Activated gamma-delta T cell (primary cell): ENCODE measurements at places on chromosomes 1 and 21.
A peak's percentile ranks its signal among the peaks of the same experiment; 100 is the strongest.

DNA sequence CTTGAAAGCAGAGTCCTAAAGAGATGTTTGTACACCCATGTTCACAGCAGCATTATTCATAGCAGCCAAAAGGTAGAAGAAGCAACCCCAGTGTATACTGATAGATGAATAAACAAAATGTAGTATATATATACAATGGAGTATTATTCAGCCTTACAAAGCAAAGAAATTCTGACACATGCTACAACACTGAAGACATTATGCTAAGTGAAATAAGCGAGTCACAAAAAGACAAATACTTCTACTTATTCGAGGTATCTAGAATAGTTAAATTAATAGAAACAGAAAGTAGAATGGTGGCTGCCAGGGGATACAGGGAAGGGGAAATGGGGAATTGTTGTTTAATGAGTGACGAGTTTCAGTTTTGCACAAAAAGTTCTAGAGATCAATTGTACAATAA, 23.5 kb downstream of the COP1 start:
- DNase-seq, result no peak

DNA sequence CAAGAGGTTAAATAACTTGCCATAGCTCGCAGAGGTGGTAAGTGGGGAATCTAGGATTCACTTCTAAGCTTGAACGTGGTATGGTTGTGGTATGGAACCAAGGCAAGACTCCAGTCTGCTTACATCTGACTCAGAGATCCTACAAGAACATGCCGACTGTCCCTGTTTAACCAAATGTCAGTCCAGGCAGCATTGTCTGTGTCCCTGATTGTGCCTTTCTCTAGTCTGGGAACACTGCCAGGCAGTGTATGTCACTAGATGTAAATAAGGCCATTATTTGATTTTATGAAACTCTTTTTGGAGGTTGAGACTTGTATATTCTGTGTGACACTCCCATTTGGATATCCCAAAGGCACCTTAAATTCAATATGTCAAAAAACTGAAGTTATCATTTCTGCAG, 96.0 kb downstream of the NOS1AP start:
- no peak for DNase-seq

- DNase-seq, result no peak
Observed at GRCh38 chr1:7810395-7810794, 26.3 kb downstream of the PER3 start.

- DNase-seq, result peak; percentile 57
Observed at GRCh38 chr1:26529655-26530409, at the start of gene RPS6KA1. Gene RPS6KA1, plus strand, starts transcription at chr1:26529761. Its CDS starts 160 bp downstream, at chr1:26529921.

DNA sequence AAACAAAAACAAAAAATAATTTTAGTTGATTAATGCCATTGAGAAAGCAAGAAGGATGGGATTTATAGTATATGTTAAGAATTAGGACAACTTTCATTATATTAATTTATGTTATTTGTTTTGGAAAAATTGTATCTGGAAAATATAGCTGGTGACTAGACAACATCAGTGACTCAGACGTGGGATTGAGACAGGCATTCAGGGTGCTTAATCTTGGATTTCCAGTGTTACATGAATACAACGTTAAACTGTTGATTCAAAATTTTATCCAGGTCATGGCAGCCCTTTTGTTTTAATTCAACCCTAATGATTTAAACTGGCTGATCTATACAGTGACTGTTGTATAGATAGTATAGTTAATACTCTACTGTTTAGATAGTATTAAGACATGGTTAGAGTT, 827.1 kb upstream of the B3GALT2 start:
- DNase-seq, result no peak

DNA sequence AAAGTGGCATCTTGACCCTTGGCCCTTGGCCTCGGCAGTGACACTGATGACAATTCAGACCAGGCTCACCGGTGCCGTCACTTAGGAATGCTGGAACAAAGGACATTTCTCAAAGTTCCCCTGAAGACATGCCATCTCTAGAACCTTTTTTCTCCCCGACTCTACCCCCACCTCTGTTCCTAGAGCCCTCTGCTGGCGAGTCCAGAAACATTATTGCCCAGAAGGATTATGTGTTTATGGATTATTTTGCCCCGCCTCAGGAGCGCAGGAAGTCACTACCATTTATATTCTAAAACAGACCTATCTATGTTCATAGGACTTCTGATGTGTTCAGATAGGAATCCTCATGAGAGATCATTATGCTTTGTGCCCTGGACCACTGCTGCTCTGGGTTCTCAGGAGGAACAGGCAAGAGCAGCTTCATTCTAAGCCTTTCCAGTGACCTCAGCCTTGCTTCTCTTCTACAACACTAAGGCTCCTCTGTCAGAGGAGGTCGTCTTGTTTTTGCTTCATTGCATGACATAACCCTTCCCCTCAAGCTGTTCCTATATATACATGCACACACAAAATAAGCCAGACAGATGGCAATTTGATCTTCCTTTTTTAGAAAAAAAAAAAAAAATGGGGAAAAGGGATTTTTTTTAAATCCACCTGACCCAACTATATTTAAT, 12.4 kb upstream of the SHISA4 start:
- no peak for DNase-seq

GRCh38 chr1:101314244-101314643, 77.4 kb downstream of the S1PR1 start:
- DNase-seq, result no peak

GRCh38 chr1:23366146-23366545, 3.5 kb downstream of the ZNF436 start:
- no peak for DNase-seq

DNA sequence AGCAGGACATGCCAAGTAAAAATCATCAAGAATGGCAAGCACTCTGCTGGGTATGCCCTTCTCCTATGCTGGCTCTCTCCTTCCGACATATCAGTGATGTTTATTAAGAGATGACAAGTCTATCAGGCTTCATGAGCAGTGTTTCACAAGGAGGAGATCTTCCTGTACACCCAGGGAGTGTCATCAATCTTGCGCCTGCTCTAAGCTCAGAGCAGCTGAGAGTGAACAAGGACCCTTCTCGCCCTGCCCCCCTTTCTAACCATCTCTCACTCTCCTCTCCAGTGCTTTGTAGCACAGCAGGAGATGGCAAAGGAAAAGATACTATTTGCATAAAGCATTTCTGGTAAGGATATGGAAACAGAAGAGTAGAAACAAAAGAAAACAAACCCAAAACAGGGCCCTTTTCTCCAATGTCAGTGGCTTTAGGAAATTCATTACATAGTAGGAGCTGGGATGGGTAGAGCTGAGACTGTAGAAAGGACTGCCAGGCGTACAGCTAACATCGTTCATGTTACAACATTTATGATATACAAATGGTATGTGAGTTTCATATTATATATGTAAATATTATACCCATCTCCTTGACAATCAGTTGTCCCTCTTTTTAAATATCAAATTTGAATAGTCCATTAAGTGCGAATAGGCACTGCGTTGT, 201.7 kb downstream of the NUF2 start:
- no peak for DNase-seq

DNA sequence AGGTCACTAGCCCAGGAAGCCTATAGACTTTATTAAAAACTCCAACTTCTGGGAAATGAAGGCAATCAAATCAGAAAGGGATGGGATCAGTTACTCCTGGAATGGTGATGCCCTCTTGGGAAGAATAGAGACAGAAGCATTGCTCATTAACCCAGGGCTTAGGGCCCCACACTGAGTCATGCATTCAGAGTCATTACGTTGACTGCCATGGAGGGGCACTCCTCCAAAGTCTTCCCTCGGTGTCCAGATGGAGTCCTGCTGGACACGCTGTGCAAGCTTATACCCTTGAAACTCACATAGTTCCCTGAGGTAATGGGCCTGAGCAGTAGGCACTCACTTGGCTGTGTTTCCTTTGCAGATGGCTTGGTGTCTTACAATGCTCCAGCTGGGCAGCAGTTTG, 35.2 kb upstream of the HSD17B7 start:
- no peak for DNase-seq

- DNase-seq, result no peak
Observed at GRCh38 chr1:204714861-204715511, 29.4 kb upstream of the LRRN2 start.

- no peak for DNase-seq
Observed at GRCh38 chr1:222974496-222974895, 159.7 kb downstream of the DISP1 start.

DNA sequence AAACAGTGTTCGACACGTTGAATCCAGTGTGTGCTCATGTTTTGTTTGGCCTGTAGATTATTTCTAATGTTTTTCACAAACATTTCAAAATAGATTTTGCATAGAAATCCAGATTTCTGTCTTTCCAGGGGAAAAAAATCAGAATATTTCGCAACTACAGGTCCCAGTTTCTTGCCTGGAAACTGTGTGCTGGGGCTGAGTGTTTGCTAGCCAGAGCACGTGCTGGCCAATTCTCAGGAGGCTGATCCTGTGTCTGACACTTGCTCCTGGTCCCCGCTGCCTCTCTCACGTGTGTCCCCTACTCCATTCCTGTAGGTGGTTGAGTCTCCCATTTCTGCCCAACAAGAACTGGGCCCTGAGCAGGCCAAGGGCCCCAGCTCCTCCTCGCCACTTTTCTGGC, 2.4 kb downstream of the MAB21L3 start:
- no peak for DNase-seq

DNA sequence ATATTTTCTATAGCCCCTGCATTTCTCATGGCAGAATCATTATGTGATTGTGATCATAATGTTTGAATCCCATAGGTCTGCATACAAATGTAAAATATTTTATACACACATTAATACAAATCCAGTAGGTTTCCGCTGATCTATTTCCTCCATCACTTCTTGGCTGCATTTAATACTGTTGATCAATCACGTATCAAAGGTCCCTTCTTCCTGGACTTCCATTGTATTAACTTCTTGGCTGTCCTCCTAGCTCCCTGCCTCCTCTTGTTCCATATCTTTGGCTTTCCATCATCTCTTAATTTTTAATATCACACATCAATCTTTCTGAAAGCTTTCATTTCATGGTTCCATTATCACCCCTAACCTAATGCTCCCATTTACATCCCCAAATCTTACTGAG, 97.6 kb downstream of the PROX1 start:
- no peak for DNase-seq

GRCh38 chr1:54976747-54977146, 3.7 kb upstream of the TMEM61 start:
- DNase-seq, result no peak

- DNase-seq, result no peak
Observed at GRCh38 chr1:169207797-169208520, 101.5 kb downstream of the ATP1B1 start.

DNA sequence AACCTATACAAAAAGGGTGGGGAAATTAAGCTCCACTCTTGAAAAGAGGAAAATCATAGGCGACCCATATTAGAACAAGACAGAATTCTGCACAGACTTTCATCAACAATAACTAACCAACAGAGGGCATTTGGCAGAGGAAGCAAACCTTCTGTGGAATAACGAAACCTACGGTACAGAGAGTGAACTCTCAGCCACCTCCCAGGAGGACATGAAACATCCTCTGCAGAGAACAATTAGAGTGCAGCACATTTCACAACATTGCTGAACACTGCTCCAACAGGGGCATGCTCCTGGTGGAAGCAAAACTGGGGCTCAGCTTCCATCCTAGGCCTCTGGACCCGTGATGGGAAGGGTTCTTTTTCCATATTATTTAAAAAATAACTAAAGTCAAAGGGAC, 110.9 kb downstream of the KCNJ15 start:
- DNase-seq, result no peak

GRCh38 chr1:230306169-230306568, 120.0 kb downstream of the PGBD5 start:
- DNase-seq, result no peak

- DNase-seq, result no peak
Observed at GRCh38 chr1:239803781-239804180, 287.9 kb upstream of the FMN2 start.

DNA sequence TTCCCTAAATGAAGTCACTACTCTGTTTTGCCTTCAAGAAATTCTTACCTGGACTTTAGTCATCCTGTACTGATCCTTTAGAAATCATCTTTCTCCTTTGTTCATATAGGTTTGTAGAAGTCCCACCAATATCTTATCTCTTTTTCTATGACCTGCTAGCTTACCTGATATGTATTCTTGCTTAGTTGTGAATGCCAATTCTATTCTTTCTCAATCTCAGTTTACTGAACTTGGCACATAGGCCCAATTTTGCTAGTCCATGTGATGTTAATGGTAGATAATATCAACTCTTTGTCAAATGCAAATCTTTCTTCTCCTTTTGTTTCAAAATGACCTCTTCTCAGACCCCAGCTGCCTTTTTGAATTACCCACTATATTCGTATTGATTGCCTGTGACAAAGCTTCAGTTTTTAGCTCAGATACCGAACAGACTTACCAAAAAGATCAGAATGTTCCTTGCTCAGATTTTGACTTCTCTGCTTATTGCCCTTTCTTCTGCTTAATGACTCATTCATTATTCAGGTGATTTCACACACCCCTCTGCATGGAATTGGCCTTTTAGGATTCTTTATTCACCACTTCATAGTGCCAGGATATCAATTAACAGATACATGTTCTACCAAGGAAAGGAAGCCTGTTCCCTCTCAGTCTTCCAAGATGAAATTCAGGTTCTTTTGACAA, 20.6 kb downstream of the IPO9 start:
- no peak for DNase-seq

DNA sequence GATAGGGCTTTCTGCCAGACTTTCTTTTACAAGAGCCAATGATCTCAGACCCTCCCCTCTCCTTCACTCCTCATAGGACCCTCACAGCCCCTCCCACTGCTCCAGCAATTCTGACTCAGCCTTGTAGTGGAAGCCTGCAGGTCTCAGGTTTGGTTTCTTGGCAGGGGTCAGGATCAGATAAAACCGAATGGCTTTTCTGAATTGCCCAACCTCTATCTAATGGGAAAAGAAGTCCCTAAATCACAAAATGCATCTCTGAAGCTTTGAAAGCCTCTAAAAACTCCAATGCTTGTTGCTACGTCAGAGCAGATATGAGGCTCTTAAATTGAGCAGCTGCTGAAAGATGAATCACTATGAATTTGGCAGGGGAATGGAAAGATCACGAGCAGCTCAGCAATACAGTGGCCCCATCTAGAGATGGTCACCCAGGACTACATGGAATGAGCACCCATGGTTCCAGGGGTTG, 74.5 kb downstream of the NID1 start:
- DNase-seq, result no peak

- no peak for DNase-seq
Observed at GRCh38 chr1:38581396-38581795, 278.2 kb downstream of the RRAGC start.

GRCh38 chr1:203136409-203137042, 9.0 kb downstream of the ADORA1 start:
- DNase-seq, result no peak

GRCh38 chr1:233665575-233666270, 51.8 kb downstream of the KCNK1 start:
- DNase-seq, result no peak
